ENCODE measurements at places on chromosomes 7 and 10.

- no peak for DNase-seq
Measured at GRCh38 chr10:4670737-4671136, 155.3 kb upstream of the AKR1E2 start.

- no peak for DNase-seq
Measured at GRCh38 chr7:55521512-55521911, 50.8 kb downstream of the VOPP1 start.

GRCh38 chr10:116216676-116217075, 56.3 kb downstream of the GFRA1 start:
- no peak for DNase-seq

DNA sequence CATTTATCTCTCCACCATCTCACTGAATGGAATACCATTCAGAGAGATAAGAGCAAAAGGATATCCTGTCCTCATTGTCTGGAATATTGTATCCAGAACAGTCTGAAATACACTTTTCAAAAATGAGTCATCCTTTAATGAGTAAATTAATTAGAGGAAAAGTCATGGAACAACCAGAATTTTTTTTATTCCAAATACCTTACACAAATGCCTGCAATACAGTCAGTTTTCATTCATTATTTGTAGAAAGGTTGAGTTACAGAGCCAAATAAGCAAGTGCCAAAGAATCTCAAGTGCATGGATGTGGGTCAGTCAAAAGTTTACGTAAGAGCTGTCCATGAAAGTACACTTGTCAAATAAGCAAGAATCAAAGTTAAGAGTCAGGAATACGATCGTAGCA, 482.6 kb downstream of the IPMK start:
- DNase-seq, result no peak

DNA sequence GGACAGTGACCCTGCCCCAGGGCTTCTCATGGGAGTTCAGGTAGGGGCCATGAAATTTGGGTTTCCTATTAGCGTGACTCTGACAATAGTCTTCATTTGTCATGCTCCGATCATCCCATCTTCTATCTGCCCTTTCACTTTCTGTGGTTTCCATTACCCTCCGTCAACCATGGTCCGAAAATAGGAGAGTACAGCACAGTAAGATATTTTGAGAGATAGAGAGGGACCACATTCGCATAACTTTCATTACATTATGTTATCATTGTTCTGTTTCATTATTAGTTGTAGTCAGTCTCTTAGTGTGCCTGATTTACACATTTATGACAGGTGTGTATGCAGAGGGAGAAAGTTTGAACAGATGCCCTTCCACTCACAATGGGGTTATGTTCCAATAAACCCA, 649.2 kb downstream of the SDK1 start:
- DNase-seq, result no peak

DNA sequence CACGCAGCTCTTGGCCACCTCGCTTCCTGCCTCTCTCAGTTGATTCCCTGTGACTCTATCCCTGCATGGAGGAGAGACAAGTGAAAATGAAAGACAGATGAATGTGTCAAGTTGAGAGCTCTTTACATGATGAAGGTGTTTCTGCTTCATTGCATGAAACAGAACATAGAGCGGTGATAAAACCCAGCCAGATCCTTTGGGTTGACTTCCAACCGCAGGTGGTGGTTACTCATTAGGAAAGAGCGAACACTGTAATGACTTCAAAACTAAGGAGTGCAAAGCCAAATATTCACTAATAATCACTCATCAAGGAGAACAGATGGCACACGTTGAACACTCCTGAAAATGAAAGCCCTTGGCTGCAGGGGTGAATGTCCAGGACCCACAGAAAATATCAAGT, 31.8 kb upstream of the WDR11 start:
- no peak for DNase-seq

GRCh38 chr10:73759512-73760115, 15.4 kb downstream of the SEC24C start:
- no peak for DNase-seq

- DNase-seq, result no peak
Measured at GRCh38 chr10:97010695-97011206, 175.0 kb downstream of the SLIT1 start.

DNA sequence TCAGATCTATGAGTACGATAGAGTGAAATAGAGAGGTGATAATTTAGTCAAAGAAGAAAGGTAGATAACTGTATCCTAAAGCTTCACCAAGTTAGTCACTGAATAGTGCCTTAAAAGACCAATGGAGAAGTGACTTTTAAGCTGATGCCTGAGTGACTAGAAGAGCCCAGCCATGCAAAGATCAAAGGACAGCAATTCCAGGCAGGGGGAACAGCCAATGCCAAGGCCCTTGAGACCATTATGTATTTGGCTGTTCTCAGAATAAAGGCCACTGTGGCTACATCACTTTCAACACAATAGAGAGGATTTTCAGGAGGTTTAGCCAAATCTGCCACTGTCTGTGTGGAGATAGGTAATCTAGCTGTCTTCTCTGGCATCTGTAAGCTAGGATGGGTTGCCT, 17.8 kb downstream of the HDAC9 start:
- no peak for DNase-seq

DNA sequence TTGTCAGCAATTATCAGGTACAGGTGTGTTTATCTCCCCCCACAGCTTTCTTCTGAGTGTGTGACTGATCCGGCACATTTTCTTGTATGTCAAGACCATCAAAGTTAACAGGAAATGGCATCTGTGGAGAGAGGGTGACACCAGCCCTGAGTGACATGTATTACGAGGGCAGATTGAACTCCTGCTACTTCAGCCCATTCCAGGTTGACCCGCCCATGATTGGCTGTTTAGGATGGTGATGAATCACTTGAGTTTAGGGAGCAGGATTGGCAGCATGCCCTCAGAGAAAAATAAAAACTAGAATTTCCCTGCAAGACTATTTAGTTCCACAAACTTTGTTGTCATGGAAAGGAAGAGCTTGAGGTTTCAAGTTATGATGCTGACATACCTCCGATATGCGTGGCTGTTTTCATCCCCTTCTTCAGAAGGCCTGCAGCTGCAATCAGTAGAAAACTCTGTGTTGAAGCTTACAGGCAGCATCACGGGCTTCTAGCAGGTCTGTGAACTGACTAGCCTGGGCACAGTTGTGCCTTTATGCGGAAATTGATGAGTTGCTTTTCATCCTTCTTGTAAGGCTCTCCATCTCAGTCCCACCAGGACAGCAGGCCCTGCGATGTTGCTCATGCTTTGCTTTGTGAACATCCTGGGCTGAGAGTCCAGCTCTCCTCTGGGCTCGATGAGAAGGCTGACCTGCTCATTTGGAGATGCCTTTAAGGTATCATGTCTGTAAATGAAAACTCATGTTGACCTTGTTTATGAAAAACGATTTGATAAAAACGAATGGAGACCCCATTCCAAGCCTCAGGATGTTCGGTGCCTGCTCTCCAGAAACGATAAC, 8.0 kb upstream of the CELF2 start:
- DNase-seq, result no peak

DNA sequence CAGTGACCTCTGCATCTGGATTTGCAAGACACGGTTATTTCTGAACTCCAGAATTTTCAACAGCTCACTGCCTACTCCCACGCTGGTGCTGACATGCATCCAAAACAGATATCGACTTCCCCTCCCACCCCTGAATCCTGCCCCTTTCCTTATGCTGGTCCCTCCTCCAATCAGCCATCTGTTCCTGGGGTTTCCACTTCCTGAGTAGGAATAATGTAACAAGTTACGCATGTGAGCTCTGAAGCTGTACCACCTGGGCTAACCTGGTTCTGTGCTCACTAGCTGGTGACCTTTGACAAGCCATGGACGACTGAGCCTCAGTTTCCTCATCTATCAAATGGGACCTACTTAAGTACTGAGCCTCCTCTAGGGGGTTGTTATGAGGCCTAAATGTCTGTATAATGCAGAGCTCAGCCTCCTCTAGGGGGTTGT, 1.7 kb upstream of the NCAPG2 start:
- no peak for DNase-seq

DNA sequence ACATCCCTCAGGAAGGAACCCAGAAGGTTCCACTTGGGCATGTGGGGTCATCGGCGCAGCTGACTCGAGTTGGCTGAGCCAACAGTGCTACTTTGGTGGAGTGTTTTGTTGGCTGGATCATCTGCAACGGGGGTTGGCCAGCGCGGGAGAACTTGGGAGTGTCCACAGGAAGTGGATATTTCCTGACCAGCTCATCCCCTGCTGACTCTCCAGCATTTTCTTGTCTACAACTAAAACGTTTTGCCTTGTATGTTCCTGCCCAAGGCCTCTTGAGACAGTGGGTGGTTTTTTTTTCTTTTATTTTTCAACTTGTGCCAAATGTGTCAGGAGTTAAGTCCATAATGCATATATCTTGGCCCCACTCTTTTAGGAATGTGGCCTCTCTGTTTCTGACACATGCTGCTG, 208.6 kb downstream of the ZNF365 start:
- no peak for DNase-seq

DNA sequence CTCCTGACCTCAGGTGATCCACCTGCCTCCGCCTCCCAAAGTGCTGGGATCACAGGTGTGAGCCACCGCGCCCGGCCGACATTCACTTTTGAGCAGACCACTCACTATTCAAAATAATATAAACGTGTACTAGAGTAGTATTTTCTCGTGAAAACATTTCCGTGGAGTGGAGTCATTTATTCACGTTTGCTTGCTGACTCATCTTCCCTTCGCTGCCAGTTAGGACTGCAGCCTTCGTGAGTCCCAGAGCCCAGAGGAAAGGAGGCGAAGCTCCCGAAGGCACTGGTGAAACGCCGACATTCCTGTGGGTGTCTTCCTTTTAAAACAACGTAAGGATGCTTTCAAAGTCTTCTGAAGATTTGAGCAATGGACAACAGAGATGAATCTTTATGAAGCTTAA, 10.9 kb upstream of the INPP5A start:
- DNase-seq, result no peak

DNA sequence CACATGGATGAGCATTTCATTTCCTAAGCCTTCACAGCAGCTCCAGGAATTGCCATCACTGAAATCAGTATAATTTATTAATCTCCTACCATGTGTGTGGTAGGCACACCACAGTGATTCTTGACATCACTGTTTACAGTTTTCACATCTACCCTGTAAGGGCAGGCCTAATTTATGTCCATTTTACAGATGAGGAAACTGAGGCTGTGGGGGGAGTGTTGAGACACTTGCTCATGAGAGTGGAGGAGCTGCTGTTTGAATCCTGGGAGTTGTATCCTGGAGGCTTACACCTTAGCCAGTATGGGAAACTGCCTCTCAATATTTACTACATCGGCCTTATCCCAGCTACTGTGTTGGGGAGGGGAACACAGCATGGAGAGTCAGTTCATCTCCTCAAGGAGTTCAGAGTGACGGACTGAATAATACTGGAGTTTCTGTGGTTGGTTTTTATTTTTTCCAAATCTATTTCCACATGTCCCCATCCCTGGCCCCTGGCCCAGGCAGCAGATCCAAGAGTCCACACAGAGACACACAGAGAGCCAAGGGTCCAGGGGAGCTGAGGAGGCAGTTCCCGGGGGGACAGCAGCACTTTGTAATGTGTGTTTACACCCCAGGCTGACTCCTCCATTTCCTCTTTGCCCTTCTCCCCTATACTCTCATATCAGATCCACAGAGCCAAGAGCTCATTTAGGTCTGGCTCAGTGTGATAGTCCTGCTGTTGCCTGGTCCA, 13.2 kb downstream of the UBTD1 start:
- no peak for DNase-seq

DNA sequence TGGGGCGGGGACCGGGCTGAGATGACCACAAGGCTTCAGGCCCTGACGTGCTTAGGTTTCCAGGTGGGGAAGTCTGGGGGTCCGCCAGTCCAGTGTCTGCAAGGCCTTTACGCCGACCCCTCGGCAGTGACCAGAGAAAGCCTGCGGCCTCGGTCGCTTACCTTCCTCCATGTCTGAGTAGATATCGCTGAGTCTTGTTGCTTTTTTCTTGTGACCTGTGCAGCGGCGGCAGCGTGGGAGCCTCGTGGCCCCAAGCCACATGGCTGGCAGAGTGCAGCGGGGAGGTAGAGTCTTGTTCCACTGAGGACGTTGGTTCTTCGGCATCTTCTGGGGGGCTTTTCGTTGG, 329 bp downstream of the NOLC1 start:
- DNase-seq, result peak; percentile 22

DNA sequence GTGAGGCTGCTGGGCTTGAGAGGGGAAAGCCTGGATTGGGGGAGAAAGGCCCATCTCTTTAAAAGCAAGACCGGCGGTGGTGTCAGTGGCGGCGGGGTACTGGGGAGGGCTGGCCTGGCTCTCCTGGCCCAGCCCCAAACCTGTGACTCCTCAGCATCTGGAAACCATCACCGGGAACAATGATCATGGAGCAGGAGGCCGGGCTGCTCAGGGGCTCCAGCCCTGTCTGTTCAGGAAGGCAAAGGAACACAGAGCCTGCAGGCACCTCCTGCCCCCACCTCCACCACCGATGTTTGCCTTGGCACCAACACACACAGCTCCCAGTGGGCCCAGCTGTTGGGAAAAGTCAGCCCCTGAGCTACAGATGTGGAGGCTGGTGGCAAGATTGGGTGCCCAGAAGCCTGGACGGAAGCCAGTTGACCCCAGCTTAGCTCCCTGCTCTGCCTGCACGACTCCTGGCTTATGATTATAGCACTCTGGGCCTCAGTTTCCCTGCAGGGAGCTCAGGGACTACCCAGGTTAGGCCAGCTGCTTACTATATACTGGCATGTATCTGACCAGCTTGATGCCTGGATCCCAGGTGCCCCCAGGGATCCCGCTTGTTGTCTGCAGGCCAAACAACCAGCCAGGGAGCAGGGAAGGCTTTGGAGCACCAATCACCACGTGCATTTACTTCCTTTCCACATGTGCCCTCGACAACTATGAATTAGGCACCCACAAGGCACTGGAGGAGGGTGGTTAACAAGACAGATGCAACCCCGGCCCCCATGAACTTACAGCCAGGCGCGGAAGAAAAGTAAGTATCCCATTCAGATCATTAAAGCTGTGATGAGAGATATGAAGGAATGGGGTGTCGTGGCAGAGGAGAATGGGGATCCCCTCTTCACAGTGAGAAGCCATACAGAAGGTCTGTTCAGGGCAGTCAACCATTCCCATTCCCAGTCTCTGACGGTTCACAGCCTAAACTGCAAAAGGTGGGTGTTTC, 37.3 kb downstream of the ZCCHC24 start:
- no peak for DNase-seq

GRCh38 chr10:17226891-17227303, 1.1 kb upstream of the VIM start:
- no peak for DNase-seq

GRCh38 chr7:138898255-138898654, 82.9 kb downstream of the KIAA1549 start:
- DNase-seq, result no peak

DNA sequence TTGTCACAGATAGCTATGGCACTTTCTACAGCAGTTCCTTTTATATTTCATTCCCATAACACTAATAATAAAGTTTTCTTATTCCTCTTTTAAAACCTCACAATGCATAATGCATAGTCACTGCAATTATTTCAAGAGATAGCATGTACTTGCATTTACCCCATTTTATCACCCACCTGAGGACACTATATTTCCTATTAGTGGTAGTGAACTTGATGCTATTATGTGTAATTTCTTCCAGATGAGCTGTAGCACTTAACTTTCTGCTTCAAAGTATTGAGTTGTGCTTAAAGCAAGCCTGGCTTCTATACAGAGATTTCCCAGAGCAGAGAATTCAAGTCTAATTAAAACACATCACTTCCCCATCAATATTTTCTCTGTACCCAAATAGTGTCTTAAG, 461.1 kb downstream of the HTR7 start:
- no peak for DNase-seq

- no peak for DNase-seq
Measured at GRCh38 chr10:62426086-62426485, 51.9 kb downstream of the ZNF365 start.

GRCh38 chr10:43214071-43214955, 52.6 kb downstream of the RASGEF1A start:
- DNase-seq, result no peak
